ENCODE measurements at places on chromosomes 4 and X.

GRCh38 chr4:185412412-185412811 is 13.4 kb downstream of the UFSP2 start:
- DNase-seq = no peak

GRCh38 chr4:150543042-150543441 is 38.9 kb upstream of the MAB21L2 start:
- DNase-seq = no peak

DNA sequence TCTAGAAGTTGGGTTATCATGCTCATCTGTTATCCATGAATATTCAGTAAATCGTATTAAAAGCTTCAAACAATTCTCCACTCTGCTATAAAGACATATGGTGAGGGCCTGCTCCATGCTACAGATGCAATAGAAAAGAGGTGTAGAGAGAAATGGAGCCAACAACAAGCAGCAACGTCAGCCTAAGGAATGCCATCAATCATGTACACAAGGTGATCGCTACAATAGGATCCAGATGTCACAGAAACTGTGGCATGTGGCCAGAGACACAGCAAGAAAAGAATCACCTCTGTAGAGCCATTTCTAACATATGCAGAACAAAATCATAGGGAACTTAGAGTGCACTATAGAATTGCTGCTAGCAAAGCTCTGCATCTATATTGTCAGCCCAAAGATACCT is 1188.1 kb downstream of the PCDH7 start:
- no peak for DNase-seq

- DNase-seq = no peak
These were observed 2.7 kb upstream of the ATP10D start for GRCh38 chr4:47482326-47482725.

GRCh38 chrX:97229318-97229717 is 345.6 kb downstream of the RPA4 start:
- no peak for DNase-seq

GRCh38 chr4:128322986-128323385 is 35.4 kb upstream of the PGRMC2 start:
- no peak for DNase-seq

DNA sequence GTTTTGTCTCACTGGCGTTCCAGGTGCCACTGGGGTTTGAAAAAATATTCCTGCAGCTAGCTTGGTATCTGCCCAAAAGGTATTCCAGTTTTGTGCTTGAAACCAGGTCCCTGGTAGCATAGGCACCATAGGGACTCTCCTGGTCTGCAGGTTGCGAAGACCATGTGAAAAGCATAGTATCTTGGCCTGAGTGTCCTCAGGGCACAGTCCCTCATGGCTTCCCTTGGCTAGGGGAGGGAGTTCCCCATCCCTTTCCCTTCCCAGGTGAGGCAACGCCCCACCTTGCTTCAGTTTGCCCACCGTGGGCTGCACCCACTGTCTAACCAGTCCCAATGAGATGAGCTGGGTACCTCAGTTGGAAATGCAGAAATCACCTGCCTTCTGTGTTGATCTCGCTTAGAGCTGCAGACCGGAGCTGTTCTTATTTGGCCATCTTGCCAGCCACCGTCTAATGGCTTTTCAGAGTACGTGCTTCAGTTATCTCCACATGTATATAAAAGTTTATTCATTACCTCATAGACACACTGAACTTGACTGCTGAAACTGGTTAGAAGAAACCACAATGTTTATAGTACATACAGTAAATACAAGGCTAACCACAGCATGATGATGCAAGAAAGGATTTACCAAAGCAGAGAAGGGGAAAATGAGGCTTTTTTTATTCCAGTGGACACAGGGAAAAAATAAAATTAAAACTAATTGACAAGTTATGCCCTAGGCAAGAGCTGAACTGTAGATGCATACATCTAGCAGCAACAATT is 10.6 kb downstream of the PBDC1 start:
- DNase-seq = no peak

- DNase-seq = no peak
These were observed 2393.9 kb downstream of the ARAP2 start for GRCh38 chr4:33850371-33850902.

- DNase-seq = no peak
These were observed 132.2 kb upstream of the AGA start for GRCh38 chr4:177574446-177574845.

- no peak for DNase-seq
These were observed at the start of gene MAP3K15 for GRCh38 chrX:19514791-19515614. Gene MAP3K15, minus strand, starts transcription at chrX:19515508. Its CDS starts 247 bp downstream, at chrX:19515261.

GRCh38 chrX:91079342-91080114 is 355.1 kb upstream of the PABPC5 start:
- no peak for DNase-seq

DNA sequence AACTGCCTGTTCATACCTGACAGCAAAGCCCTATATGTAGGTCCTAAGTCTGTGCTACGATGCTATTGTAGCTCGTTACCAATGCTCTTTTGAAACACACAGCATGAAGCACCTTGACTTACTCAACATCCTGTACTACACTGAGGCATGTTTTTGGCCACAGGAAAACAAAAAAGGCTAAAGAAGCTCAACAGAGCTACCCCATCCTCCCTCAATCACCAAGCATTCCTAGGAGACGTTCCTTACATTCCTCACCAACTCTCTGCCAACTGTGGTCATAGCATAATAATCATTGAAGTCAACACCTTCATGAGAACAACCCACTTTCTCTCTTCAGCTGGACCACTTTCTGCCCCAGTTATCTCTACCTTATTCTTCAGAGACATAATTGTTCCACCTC is 73.7 kb upstream of the SLC25A43 start:
- no peak for DNase-seq

DNA sequence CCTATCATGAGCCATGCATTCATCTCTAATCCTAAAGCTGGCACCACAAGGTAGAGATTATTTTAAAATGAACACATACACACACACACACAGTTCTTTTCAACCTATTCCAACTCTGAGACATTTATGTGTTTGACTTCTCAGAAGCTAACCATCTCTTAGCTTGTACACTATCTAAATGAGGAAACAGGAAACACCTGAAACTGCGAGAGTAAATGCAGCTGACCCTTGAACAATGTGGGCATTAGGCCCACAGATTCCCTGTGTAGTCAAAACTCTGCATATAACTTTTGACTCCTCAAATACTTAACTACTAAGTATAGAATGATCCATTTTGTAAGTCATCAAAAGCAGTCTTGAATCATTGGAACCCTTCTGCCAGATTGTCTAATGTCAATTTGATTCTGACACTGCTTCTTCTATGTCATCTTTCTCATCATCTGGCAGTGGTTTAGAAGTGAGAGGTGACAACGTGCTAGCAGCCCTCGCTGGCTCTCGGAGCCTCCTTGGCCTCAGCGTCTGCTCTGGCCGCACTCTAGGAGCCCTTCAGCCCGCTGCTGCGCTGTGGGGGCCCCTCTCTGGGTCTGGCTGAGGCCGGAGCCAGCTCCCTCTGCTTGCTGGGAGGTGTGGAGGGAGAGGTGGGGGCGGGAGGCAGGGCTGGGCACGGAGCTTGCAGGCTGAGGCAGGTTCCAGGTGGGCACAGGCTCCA is 21.4 kb upstream of the IL15 start:
- DNase-seq = no peak

DNA sequence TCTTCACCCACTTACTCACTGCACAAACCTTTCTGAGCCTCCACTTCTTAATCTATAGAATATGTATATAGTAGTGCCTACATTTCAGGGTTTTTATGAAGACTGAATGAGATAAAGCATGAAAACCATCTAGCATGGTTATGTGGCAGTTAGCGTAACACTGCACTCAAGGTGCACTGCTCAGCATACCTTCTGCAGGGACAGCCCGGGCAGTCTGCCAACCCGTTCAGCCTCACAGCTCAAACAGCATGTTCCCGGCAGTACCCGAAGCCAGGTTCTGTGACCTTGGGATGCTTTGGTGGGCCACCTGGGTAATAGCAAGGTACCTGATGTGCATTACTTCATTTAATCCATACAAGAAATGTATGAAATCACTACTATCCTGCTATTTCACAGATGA is 81.4 kb downstream of the DOCK11 start:
- DNase-seq = no peak

- no peak for DNase-seq
These were observed 21.1 kb downstream of the PNMA6E start for GRCh38 chrX:153379971-153380581.

GRCh38 chrX:67648361-67648760 is 104.5 kb downstream of the AR start:
- no peak for DNase-seq

DNA sequence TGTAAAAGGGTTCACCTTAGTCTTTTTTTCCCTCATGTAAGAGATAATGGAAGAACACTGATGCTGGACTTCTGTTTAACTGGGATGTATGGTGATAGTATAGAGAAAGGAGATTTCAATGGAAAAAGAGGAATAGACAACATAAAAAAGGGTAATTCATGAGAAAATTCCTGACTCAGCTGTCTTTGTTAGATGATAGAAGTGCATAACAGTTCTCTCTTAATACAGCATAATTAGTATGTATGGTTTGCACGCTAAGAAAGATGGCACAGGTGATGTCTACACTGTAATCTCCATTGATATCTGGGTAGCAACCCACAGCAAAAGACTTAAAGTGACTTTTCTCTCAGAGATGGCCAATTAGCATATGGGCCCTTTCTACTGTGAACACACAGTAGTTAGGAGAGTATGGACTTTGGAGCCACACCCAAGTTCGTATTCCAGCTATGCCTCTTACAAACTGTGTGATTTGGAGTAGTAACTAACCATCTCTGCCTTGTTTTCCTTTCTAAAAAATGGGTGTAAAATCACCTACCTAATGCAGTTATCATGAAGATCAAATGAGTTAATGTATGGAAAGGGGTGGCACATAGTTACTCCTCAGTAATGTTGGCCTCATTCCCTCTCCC is 149.3 kb downstream of the PDE5A start:
- no peak for DNase-seq

DNA sequence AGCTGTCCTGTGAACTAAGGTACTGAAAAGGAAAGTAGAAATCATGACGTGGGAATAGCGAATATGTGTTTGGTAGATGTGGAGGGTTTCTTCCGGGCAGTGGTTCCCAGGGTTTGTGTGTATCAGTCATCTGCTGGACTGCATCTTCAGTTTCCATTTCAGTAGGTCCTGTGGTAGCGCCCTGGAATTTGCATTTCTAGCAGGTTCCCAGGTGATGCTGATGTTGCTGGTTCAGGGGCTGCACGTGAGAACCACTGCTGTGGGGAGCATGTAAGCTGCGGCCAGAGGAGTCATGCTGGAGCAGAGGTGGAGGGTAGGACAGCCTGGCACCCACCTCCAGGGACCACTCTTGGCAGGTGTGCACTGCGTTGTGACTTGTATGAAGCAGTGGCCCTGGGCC is 47.1 kb downstream of the ARHGAP10 start:
- DNase-seq = no peak

DNA sequence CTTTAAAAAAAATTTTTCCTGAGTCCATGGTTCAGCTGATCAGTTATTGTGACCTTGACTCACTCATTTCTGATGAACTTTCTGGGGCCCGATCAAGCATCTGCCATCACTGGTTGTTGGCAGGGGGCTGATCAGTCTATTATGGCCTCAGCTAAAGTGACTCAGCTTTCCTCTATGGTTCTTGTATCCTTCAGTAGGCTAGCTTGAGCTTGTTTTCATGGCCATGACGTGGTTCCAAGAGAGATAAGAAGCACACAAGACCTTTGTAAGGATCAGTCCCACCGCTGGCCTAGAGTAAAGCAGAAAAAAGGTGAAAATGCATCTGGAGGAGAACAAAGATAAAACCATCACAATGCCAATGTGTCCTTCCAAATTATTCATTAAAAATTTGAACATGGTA is 29.8 kb upstream of the EPGN start:
- DNase-seq = no peak
